Stimulated activated CD4-positive, alpha-beta T cell treated with anti-CD3 and anti-CD28 coated beads, TNF-alpha, amount 100 ng/mL, for 1 hour (primary cell): ENCODE measurements at places on chromosomes 11 and 22.

DNA sequence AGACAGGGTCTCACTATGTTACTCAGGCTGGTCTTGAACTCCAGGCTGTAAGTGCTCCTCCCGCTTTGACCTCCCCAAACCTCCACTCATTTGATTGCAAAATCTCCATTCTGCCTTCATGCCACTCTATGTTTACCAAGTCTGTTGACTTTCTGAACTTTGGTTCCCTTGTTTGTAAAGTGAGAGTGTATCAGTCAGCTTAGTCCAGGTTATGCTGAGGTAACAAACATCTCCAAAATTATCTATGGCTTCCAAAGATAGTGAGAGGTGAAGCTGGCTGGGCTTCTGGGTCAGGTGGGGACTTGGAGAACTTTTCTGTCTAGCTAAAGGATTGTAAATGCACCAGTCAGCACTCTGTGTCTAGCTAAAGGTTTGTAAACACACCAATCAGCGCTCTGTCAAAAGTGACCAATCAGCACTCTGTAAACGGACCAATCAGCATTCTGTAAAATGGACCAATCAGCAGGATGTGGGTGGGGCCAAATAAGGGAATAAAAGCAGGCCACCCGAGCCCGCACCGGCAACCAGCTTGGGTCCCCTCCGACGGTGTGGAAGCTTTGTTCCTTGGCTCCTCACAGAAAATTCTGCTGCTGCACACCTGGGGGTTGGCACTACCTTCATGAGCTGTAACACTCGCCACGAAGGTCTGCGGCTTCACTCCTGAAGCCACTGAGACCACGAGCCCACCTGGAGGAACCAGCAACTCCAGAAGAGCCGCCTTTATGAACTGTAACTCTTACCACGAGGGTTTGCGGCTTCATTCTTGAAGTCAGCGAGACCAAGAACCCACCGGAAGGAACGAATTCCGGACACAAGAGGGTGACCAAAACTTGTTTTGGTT lies 109.3 kb downstream of the MIAT start:
- no peak for DNase-seq

- no peak for DNase-seq
Observed at GRCh38 chr11:36456156-36456555, 53.9 kb downstream of the TRAF6 start.

DNA sequence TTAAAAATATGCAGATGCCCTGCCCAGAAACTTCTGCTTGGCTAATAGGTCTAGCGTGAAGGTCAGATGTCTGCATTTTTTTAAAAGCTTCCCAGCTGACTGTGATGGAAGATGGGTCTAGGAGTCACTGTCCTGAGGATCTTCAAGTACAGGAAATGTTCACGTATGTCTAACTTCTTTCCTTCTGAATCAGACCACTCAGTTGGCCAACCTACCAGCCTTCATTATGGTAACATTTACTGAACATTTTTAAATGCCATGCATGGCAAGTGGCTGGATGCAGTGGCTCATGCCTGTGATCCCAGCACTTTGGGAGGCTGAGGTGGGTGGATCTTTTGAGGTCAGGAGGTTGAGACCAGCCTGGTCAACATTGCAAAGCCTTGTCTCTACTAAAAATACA lies 1.1 kb upstream of the PRG2 start:
- no peak for DNase-seq

DNA sequence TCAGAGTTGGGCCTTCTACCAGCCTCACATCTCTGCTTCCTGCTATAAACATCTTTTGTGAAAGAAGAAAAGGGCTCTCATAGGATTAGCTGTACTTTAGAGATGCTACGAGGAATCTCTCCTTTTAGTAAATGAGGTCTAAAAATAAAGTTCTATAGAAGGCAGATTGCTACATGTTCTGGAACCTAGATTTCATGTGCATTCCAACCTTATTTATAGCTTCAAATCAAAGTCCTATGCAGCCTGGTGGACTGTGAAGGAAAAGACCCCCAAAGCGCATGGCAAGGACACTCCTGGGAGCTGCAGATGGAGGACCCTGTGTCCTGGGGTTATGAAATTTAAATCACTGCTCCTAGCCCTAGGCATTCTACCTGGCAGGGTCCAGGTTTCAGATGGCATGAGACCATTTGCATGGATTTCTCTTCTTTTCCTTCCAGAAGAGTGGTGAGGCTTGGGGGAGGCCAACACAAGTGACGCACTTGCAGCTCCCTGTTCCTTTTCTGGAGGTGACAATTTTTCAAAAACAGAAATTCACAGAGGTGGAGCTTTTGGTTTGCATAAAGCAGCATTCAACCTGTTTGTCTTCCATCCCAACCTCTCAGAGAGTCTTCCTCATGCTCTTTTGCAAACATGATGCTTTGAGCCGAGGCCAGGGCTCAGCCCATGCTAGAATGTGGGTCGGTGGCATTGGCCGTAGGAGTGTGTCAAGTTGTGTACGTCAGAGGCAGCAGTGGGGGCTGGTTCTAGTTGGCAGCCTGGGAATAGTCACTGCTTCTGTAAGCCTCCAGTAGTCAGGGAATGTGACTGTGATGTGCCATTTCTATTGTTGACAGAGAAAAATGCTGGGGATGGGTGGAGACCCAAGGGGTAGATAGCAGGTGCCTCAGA lies 6.3 kb downstream of the CRY2 start:
- no peak for DNase-seq

GRCh38 chr11:132464003-132464342 lies 1068.3 kb downstream of the OPCML start:
- no peak for DNase-seq

DNA sequence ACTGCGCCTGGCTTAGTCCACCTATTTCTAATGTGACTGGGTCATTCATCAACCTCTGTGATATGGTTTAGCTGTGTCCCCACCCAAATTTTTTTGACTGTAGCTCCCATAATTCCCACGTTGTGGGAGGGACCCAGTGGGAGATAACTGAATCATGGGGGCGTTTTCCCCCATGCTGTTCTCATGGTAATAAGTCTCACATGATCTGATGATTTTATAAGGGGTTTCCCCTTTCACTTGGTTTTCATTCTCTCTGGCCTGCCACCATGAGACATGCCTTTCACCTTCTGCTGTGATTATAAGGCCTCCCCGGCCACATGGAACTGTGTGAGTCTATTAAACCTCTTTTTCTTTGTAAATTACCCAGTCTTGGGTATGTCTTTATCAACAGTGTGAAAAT lies 8.7 kb downstream of the CENATAC start:
- no peak for DNase-seq

DNA sequence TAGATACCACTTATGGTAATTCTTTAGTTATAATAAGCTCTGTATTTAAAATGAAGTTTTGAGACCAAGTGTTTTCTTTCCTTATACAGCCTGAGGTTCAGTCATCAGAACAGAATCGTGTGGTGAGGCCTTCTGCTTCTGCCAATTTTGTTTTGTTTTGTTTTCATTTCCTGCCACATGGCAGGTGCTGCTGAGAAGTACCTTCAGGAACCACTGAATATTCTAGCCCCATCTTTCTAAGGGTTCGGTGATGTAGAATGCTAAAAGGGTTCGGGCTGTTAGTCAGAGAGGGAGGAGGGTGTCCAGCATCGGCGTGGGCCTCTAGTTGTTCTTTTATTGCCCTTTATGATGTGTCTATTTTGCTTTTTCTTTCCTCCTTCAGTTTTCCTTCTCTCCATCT lies 25.8 kb downstream of the TNRC6B start:
- DNase-seq = no peak

DNA sequence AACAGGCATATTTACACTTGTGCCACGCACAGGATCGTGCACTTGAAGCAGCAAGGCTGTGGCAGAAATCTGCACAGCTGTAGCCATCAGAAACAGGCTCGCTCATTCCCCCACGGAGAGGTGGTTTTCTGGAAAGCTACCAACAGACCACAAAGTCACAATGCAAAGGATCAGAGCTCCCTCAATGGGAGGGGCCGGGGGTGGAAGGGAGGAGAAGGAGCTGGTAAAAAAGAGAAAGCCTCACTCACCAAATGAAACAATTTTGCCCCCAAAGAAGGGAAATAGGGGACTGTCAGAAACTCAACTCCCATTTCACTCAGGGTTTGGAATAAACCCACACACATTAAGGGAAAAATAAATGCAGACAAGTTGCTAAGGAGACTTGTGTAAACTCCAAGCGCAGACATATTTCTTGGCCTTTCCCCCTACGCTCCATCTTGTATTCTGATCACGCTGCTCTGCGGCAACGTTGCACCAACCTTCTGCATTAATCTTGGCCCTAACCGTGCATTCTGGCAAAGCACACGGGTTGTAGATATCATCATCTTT lies 43.2 kb upstream of the BLID start:
- no peak for DNase-seq

GRCh38 chr22:42509548-42509947 lies 10.0 kb downstream of the RRP7A start:
- DNase-seq = no peak

- DNase-seq = no peak
Observed at GRCh38 chr11:44851496-44851895, 99.2 kb downstream of the TP53I11 start.

DNA sequence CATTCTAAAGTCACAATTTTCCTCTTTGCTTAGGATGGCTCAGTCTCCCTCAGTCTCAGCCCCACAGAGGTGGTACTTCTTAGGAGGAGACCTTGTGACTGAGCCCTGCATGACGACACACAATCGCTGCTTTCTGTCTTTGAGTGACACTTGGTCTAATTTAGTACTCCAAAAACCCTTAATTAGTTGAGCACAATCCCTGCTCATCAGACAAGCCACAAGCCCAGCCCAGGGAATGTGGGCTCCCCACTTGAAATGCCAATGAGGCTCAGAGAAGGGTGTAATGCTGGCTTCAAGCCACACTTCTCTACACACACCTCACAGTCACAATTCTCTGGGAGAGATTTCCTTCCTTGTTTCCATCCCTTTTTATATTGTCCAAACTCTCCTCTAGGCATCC lies 101.8 kb downstream of the FEZ1 start:
- DNase-seq = no peak

- no peak for DNase-seq
Observed at GRCh38 chr11:72975778-72976521, 161.7 kb downstream of the ATG16L2 start.

GRCh38 chr11:35237860-35238715 lies 99.1 kb downstream of the CD44 start:
- no peak for DNase-seq

DNA sequence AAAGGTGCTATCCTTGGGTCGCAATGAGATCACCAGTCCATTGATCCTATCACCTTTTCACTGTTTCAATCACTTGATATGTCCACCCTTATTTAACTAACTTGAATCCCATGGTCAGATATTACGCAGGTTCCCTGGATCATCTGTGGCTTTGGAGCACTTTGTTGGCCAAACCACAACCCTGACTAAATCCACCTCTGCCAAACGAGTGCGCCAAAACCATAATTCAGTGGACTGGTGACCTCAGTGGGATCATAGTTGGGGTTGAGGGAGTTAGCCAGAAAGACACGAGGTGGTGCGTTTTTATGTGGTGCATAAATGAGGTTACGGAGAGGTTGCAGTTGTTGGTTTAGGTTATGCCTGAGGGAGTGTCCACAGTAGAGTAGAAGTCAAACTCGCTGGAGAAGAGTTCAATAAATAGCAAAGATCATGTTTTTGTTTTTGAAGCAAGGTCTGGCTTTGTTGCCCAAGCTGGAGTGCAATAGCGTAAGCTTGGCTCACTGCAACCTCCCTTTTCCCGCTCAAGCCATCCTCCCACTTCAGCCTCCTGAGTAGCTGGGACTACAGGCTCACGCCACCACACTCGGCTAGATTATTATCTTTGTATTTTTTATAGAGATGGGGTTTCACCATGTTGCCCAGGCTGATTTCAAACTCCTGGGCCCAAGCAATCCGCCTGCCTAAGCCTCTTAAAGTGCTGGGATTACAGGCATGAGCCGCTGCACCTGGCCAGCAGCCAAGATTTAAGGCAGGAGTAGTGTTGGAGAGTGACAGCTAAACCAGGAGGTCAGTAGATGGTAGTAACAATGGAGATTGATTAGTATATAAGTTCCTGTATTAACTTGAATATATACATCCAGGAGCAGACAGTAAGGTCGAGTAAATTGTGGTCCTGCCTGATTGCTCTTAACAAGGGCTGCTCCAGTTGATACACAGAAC lies 4.5 kb downstream of the FOXR1 start:
- DNase-seq = no peak

DNA sequence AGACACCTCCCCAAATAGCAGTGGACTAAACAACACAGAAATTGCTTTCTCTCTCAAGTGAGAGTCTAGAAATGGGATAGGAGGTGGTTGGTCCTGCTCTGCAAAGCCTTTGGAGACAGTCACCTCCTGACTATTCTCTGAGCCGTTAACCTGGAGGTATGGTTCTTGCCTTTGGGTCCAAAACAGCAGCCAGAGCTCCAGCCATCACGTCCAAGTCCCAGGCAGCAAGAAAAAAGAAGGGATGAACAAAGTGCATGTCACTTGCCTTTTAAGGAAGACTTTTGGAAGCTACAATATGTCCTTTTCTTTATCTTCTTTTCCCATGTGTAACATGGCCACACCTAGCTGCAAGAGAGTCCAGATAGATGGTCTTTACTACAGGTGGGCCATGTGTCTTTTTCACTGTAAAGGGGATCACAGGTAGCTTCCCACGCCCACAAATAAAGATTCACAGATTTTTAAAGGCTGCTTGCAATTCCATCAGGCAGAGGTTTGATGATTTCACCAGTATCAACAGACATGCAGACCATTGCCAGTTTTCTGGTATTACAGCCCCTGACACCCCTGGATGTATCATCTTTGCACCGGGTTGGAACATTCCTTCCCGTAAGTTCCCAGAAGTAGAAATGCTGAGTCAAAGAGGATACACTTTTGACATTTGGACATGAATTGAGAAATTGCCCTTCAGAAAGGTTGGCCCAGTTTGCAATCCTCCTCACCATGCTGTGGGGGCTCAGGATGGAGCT lies 66.0 kb downstream of the MYEOV start:
- no peak for DNase-seq

DNA sequence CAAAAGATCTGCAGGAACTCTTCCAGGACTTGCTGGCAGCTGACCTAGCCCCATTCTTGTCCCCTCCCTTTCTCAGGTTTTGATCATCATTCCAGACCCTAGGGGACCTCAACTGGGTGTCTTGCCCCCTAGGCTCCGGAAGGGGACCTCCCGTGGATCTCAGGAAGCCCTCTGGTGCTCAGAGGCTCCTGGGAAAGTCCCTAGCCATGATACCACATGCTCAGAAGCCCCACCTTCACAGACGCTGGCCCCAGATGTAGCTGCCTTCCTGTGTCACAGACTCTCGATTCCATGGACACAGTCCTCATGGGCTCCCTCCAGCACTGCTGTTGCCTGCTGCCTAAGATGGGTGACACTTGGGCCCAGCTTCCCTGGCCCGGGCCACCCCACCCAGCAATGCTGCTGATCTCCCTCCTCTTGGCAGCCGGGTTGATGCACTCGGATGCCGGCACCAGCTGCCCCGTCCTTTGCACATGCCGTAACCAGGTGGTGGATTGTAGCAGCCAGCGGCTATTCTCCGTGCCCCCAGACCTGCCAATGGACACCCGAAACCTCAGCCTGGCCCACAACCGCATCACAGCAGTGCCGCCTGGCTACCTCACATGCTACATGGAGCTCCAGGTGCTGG lies at the start of gene LRRC55:
Gene LRRC55 (plus strand): TSS at position 276 of the 628 bp plus-strand sequence. CDS start 70 bp downstream, at position 346.
- no peak for DNase-seq

DNA sequence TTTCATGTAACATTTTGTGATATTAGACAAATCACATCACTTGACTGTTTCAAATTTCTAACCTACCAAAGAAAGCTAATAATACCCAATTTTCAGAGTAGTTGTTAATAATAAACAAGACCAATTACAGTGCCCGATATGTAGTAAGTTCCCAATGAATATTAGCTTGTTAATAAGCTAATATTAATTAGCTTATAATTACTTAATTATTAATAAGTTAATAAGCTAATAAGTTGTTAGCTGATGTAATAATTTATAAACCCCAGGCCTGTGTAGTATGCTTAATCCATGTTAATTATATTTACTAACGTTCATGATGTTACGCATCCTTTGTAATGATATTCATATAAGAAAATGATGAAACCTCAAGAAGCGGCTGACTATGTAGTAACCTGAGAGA lies 643.8 kb upstream of the KIRREL3 start:
- DNase-seq = no peak
